NK-92 treated with Interleukin-12 subunit alpha and Interleukin-12 subunit beta, amount 100 ng/mL, for 24 hours (cell line): ENCODE measurements at places on chromosomes 4 and X.
A peak's percentile ranks its signal among the peaks of the same experiment; 100 is the strongest.

DNA sequence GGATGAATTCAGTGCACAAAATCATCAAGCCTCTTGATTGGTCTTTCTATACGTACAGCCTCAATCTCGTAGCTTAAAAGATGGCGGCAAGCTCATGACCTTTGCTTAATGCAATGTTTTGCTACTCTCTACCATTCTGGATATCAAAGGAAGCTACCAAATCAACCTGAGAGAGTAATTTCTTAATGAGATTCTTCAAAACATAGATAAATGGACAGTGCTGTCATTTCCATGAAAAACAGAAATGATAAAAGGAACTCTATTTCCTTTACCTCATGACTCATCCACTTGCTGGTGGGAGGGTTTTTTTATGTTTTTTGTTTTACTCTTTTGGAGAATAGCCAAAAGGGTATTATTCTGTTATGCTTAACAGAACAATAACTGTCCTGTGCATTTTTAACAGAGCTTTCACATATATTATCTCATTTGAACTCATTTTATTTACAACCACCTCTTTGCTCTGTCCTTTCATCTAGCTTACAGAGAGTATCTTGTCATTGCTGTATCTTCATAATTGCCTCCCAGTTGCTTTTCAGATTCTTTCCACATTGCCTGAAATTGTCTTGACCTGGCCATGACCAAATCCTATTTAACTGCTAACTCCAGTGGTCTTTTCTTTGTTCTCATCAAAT lies 138.6 kb upstream of the GPR101 start:
- no peak for DNase-seq

DNA sequence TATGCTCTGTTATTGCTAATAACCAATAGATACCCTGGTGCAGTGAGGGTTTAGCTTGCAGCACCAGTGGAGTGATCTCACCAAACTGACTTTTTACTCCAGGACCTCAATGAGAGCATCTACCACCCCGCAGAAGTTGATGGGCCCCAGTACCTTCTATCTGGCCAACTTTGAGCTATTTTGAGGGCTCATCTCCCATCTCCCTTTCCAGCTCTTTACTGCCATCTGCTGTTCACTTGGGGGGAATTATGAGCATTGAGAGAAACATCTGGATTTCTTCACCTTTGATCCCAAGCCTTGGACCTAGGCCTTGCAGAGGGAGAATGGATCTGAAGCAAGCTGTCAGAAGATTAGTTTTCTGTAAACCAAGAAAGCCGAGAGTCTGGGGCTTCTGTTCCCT lies 143.6 kb downstream of the TMEM164 start:
- DNase-seq: peak; percentile 2

DNA sequence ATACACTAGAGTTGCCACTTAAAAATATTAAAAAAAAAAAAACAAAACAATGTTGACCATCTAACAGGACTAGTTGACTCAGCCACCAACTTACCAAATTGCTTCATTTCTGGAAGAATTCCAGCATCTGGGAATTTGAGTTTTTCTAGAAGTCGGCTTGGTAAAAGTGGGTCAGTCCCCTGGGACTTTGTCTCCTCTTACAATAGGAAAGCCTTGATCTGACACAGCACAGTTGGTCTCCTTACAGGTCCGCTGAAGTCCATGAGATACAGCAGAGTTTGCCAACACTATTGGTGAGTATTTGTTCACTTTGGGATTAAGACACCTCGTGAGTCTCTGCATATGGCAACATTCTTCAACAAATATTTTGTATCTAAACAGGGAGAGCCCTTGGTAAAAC lies 18.2 kb upstream of the DDIT4L start:
- DNase-seq: no peak

- DNase-seq: no peak
Measured at GRCh38 chr4:71303287-71303686, 35.5 kb upstream of the SLC4A4 start.

DNA sequence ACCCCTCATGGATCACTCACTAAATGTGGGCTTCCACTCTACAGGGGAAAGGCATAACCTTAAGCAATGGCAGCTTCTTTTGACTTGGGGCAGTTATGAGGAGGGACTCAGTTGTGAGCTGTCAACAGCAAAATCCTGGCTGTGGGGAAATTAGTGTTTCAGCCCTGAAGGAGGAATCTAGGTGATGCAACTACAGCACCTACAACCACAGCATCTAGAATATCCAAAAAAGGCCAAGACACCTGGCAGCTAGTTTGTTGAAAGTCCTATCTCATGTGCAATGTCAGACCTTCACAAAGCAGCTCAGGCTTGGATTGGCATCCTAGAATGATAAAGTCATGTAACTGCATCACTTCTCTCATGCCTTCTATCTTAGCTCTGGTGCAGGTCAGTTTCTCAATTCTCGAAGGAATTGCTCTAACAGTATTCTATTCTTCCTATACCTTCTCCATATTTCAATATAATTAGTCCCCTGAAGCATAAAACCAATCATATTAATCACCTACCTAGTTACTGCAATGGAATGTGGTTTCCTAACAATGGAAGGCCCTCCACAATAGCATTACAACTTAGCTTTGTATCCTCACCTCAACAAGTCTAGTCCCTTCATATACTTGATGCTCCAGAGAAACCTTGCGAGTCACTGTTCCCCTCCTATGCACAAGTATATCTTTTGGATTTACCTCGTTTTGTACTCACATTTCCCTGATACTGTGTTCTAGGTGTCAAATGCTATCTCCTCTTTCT lies 5.5 kb upstream of the ANTXR2 start:
- no peak for DNase-seq

GRCh38 chr4:6435010-6435409 lies 37.4 kb downstream of the PPP2R2C start:
- no peak for DNase-seq

GRCh38 chr4:154614306-154614705 lies 1.9 kb upstream of the FGG start:
- DNase-seq: no peak

- DNase-seq: no peak
Measured at GRCh38 chrX:56784666-56785065, 55.6 kb downstream of the NBDY start.

DNA sequence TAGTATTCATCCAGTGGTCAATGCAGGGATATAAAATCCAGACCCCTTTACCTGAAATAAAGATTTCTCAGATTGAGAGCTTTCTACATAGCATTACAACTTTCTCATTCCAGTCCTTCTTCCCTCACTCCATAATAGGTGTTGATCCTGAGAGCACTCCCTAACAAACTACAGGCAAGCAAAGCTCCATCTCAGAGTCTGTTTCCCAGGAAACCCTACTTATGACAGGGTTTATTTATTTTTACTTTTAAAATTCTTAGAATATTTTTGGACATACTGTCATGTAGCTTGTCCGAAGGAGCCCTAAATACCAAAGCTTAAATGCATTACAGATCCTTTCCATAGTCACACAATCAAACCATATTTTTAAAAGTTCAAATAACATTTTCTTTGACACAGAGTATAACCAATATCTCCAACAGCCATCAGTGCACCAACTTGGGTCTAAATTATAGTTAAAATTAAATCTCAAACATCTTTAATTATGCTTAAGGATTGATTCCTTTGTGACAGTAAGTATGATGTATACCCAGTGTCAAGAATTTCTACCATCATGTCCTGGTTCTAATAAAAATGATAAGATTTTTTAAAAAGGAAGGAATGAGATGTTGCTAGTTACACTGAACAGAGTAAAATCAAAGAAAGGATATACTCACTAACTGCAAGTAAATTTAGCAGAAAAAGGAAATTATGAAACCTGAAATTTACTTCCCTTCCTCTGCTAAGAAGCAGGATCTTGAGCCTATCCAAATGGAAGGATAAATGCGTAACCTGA lies 580.4 kb upstream of the ADGRL3 start:
- no peak for DNase-seq

GRCh38 chr4:118904935-118905334 lies 16.3 kb downstream of the SYNPO2 start:
- DNase-seq: no peak

GRCh38 chrX:85907316-85907715 lies 140.0 kb downstream of the CHM start:
- no peak for DNase-seq

GRCh38 chr4:47784222-47784621 lies 53.6 kb downstream of the CORIN start:
- no peak for DNase-seq

DNA sequence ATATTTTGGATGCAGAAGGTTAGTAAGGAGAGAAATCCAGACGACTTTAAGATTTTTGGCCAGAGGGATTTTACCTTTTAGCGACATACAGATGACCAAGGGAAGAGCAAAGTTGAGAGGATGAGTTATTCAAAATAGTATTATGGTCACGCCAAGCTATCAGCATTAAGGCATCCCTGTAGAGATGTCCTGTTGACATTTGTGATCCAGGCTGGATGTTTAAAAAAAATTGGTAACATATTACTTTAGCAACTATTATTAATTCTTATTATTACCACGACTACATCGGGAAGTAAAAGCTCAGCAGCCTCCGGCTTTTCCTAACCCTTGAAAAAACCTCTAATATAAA lies 562 bp upstream of the OSTC start:
- DNase-seq: no peak

DNA sequence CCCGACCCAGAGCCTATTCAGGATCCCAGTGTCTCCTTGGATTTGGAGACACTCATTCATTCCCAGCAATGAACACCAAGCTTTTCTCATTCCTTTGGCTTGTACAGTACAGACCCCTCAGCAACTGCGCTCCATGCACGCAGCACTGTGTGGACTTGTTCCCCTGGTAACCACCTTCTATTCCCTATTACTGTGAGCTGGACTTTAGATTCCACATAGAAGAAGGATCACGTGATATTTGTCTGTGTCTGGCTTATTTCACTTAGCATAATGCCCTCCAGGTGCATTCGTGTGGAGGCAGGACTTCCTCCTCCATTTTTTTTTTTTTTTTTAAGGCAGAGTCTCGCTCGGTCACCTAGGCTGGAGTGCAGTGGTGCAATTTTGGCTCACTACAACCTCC lies 106.4 kb downstream of the PHKA2 start:
- no peak for DNase-seq

DNA sequence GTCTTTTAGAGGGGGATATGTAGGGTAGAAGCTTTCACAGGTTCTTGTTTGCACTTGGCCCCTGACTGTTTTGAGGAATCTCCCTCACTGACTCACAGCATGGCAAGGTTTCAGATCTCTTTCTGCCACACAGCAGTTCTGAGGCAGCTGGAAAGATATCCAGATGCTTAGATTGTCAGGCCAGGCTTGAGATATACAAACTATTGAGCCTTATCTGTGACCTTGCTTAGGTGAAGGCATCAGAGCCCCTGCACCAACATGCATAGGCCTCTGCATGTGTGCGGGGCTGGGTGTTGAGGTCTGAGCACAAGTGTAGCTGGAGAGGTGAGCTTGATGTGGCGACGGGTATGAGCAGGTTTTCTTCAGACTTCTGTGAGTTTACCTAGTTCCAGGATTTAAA lies 80.9 kb upstream of the MSANTD1 start:
- DNase-seq: no peak

- no peak for DNase-seq
Measured at GRCh38 chr4:26083987-26084386, 170.0 kb downstream of the SMIM20 start.

DNA sequence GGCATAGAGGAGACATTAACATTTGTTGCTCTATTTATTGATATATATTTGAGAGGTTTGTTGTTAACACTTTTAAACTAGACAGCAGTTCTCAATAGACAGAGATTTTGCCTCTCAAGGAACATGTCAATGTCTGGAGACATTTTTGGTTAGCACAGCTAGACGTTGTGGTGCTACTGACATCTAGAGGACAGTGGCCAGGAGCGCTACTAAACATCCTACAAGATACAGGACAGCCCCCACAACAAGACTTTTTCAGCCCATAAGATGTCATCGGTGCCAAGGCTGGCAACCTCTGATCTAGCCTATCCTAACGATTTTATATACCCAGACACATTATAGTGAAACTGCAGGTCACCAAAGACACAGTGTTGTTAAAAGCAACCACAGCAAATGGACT lies 18.4 kb upstream of the CTSO start:
- DNase-seq: no peak

DNA sequence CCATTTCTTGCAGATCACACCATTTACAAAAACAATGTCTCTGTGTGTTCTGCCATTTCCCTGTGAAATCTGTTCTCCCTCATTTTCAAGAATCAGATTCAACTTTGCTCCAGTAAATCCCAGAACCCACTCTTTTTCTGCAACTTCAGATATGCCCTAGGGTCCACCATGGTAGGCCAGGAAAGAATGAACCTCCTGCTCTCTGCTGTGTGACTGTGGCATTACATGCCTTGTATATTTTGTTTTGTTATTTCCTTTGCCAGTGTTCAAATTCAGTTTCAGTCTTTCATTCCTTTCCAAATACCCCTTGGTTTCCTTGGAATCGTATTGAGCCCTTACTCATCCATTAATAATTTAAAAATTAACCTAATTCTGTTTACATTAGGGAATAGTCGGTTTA lies 290.2 kb upstream of the VCX start:
- DNase-seq: no peak

- no peak for DNase-seq
Measured at GRCh38 chrX:10159145-10159468, 2.3 kb downstream of the CLCN4 start.

GRCh38 chr4:90727938-90728337 lies 600.7 kb downstream of the CCSER1 start:
- no peak for DNase-seq

GRCh38 chr4:138298866-138299265 lies 56.7 kb upstream of the SLC7A11 start:
- DNase-seq: no peak

DNA sequence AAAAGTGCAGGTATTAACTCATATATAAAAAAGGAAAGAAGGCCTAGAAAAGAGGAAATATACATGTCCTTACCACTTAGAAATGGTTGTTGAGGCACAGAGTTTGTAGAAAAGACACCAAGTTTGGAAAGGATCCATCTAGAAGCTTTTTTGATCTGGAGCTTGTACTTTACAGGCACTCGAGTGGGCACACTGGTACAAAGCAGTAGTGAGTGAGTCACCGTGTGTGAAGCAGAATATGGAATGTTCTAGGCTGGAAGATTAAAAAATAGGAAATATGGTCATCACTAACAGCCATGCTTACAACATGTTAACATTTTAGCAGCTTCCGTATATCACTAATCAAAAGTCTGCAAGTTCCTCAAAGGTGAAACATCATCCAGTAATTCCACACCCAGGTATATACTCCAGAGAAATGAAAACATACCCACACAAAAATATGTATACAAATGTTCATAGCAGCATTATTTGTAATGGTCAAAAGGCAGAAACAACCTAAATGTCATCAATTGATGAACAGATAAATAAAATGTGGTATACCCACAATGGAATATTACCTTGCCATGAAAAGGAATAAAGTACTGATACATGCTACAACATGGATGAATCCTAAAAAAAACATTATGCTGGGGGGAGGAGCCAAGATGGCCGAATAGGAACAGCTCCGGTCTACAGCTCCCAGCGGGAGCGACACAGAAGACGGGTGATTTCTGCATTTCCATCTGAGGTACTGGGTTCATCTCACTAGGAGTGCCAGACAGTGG lies 69.5 kb downstream of the FRYL start:
- no peak for DNase-seq

GRCh38 chr4:1170976-1171310 lies 1.4 kb downstream of the SPON2 start:
- DNase-seq: no peak
